ENCODE measurements at places on chromosomes 1 and 21.

DNA sequence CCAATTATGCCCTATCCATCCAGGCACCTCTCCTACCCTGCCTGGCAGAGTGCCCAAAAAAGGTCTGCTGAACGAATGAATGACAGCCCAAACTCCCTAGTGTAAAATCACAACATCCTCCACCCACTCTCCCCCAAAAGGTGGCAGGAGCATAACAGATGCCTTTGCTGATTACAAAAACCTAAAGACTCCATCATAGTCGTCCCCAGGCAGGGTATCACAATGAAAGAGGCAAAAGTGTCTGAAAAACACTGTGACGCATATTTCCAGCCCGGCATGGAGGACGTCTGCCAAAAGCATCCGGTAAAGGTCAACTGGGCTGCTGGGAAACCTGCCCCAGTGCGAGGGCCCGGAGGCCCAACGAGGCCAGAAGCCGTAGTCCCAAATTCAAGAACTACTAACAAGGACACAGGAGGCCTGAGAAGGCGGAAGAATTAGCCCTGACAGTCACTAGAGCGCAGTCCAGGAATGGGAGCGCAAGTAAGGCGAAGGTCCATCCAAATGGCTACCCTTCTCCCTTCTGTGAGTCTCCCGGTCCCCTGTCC, 576 bp downstream of the SMIM12 start:
- no peak for DNase-seq

GRCh38 chr1:114215436-114215835, 61.8 kb upstream of the SYT6 start:
- no peak for DNase-seq

- DNase-seq, result no peak
These were observed 55.2 kb downstream of the PUM1 start for GRCh38 chr1:31010086-31010989.

GRCh38 chr1:54836594-54836993, 35.5 kb upstream of the TTC22 start:
- DNase-seq, result no peak

- no peak for DNase-seq
These were observed 56.1 kb downstream of the HIVEP3 start for GRCh38 chr1:41862384-41863221.

- no peak for DNase-seq
These were observed 4.9 kb downstream of the VWA1 start for GRCh38 chr1:1440262-1441001.

DNA sequence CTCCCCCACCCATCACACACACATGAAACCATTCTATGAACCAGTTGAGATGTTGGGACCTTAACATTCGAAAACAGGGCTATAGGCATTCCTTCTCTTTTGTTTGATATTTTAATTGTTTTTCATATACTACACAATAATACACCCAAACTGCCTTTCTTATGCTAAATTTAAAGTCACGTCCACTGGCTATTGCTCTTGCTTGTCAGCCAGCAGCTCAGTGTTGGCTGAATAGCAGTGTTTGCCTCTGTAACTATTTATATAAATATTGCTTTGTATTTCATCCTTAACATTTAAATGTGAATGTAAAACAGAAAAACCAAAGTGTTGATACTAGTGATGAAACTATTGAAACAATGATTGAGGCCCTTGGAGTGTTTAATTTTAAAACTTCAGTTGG, 234.4 kb upstream of the KCNK2 start:
- DNase-seq, result no peak

DNA sequence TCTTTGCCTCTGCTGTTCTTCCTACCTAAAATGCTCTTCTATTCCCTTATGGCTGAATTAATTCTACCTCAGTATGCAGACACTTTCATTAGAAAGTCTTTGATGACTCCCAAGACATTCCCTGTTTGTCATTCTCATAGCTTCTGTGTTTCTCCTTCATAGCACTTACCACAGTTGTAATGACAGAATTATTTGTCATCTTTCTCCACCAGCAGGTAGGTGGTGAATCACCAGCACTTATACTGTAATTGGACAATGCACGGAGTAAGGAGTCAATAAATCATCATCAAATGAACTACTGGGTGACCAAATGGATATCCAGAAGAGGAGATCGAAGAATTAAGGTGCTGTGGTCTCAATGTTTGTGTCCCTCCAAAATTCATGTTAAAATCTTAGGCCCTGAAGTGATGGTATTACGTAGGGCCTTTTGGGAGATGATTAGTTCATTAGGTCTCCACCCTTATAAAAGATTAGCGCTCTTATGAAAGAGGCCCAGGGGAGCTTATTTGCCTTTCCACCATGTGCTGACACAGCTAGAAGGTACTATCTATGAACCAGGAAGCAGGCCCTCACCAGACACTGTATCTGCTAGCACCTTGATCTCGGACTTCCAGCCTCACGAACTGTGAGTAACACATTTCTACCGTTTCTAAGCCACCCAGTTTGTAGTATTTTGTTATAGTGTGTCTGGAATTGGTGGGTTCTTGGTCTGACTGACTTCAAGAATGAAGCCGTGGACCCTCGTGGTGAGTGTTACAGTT, 2.4 kb upstream of the CCT8 start:
- no peak for DNase-seq

- no peak for DNase-seq
These were observed 137.3 kb upstream of the USH2A start for GRCh38 chr1:216560527-216560926.

- DNase-seq, result no peak
These were observed 820.2 kb upstream of the ADAMTS5 start for GRCh38 chr21:27787046-27787445.

- DNase-seq, result no peak
These were observed 182.4 kb downstream of the CDC7 start for GRCh38 chr1:91682882-91683597.

DNA sequence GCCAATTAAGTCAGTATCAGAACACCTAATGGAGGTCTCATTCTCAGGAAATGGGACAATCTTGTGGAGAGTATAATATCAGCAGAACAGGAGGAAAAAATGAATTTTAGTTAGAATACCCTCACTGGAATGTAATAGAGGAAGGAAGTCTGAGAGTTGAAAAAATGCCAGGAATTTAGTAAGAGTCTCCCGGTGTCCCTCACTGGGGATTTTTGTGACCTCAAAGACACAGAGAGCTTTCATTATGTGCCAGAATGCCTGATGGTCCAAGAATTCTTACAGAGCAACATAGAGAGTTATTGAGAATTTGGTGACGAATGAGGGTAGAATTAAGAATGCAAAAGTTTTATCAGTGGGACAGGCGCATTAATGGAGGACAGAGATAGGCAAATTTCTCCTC, 443.5 kb upstream of the B3GALT2 start:
- no peak for DNase-seq

- DNase-seq, result no peak
These were observed 42.2 kb downstream of the RAP1GAP start for GRCh38 chr1:21626921-21627339.

GRCh38 chr1:27528818-27529703, 39.1 kb upstream of the WASF2 start:
- no peak for DNase-seq

DNA sequence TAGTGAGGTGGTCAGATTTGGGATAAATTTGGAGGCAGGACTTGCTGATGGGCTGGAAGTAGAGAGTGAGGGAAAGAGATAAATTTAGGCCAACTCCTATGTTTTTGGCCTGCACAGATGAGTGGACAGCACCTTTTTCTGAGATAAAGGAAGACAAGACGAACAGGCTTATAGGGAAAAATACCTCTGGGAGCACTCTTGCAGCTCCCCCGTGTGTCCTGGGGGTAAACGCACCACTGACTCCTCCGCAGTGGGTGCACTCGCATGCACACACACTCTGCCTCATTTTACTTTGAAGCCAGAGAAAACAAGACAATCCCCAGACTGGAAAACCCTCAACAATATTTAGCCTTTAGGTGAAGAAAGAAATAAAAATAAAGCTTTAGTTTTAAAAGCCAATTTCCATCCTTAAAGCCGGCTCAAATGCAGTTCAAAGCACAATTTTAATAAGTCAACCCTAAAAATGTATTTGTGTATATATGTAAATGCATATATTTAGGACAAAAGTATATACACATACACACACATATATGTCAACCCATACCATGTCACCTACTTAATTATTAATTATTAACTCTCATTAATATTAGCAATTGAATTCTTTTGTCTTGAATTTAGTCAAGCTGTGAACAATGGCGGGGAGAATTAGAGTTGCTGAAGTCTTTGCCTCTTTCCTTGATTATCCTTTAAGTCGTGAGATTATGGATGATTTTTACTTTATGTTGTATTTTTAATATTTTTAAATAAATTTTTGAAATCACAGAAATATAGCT, 341.8 kb downstream of the ZNF326 start:
- DNase-seq, result no peak

DNA sequence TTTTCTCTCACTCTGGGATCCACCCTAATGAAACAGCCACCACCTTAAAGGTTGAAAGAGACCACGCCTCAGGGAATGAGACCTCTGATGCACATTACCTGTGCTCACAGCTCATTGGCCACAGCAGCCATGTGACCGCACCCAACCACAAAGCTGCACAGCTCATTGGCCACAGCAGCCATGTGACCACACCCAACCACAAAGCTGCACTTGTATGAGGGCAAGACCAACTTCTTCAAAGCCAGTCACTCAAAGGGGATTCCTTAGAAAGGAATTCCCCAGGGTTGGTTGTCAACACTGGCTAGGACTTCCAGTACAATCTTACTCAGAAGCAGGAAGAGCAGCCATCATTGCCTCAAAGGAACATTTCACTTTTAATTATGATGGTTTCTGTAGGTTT, 43.6 kb upstream of the PDE9A start:
- DNase-seq, result no peak

DNA sequence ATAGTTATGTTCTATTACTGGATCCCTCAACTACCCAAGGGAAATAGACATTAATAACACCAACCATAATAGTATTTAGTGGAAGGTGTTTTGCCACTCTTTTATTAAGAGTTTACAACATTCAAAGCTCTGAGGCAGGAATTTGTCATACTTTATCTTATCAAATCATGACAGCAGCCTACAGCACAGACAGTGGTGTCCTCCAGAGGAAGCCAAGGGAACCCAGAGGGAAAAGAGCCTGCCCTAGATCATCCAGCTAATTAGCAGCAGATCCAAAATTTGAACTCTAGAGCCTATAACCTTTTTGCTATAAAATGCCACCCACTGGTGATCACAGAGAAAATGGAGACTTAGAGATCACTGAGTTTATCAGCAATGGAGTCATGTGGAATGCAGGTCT, 18.2 kb downstream of the VAV3 start:
- no peak for DNase-seq

DNA sequence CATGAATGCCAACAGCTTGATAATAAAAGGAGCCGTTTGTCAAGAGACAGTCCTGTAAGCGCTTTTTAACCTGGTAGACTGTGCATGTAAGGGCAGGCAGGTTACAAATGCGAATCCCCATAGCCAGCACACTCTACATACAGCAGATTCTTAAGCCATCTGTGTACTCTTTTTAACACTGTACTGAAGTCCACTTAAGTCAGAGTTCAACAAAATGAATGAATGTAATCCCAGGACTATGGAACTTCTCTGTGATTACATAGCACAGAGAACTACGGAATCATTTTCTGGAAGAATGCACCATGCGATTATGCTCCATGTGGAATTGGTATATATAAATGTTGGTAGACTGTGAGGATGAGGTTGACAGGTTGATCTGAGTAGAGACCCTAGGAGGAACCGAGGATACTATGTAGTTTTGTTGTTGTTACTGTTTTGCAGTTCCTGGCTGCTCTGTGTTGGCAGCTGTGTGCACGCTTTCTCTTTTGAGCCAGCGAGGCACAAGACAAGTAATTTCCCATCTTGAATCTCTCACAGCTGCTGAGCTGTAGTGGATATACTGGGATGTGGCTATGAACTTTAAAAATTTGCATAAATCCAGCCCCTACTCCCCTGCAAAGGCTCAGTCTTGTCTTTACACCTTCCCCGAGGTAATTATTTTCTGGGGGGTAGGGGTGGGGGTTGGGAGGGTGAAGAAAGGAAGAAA, 21.9 kb downstream of the LRRC8D start:
- no peak for DNase-seq
